ENCODE measurements at places on chromosomes 16 and 17.

GRCh38 chr17:2703181-2703580 lies 8.4 kb downstream of the CLUH start:
- no peak for DNase-seq

DNA sequence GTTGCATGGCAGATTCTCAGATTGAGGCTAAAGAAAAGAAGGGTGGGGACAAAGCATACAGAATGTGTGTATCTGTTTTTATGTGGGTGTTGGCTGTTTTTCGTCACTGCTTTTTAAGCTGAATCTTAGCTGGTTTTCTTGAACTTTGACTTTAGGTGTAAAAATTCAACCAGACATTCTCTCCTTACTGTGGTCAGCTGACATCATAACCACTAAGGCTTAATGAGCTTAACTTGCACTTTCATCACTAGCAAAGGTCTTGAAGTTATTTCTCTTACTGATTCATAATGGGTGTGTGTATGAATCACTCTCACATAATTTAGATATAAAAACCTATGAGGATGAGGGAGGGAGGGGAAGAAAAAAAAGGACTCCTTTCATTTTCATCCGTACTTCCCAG lies 4.0 kb upstream of the CDC6 start:
- no peak for DNase-seq

- DNase-seq: no peak
These were observed 110.8 kb downstream of the IRX3 start for GRCh38 chr16:54175552-54176375.

- no peak for DNase-seq
These were observed 162.4 kb downstream of the PPM1E start for GRCh38 chr17:58918072-58918471.

DNA sequence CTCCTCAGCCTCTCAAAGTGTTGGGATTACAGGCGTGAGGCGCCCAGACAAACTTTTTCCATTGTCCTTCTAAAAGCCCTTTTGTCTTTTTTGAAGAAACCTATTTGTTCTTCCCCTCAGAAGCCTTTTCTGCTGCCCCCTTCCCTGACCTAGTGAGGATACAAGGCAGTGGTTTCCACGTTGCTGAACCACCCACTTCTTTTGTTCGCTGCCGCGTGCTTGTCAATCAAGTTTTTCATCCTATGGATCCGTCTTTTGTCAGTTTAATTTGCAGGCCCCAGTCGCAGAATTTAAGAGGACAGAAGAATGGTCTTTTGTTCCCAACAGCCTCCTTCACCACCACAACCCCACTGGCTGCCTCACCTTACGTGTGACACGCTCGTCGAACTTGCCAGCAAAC lies 20.2 kb upstream of the GNG13 start:
- DNase-seq: no peak

DNA sequence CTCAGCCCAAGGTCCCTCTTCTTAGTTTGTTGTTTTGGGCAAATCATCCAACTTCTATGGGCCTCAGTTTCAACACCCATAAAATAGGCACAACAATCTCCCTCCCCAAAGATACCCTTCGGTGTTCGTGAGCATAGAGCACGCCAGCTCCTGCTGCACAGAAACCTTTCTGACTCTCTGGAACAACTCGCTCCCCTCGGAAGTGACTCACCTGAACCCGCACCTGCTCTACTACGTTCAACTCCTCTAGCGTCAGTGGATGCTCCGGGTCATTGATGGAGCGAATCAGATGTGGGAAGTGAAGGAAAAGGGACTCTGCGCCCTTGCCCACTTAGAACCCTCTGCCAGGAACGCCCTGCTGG lies 445 bp downstream of the CIAO2B start:
- DNase-seq: no peak

GRCh38 chr16:9049241-9049640 lies 42.2 kb upstream of the HAPSTR1 start:
- no peak for DNase-seq

DNA sequence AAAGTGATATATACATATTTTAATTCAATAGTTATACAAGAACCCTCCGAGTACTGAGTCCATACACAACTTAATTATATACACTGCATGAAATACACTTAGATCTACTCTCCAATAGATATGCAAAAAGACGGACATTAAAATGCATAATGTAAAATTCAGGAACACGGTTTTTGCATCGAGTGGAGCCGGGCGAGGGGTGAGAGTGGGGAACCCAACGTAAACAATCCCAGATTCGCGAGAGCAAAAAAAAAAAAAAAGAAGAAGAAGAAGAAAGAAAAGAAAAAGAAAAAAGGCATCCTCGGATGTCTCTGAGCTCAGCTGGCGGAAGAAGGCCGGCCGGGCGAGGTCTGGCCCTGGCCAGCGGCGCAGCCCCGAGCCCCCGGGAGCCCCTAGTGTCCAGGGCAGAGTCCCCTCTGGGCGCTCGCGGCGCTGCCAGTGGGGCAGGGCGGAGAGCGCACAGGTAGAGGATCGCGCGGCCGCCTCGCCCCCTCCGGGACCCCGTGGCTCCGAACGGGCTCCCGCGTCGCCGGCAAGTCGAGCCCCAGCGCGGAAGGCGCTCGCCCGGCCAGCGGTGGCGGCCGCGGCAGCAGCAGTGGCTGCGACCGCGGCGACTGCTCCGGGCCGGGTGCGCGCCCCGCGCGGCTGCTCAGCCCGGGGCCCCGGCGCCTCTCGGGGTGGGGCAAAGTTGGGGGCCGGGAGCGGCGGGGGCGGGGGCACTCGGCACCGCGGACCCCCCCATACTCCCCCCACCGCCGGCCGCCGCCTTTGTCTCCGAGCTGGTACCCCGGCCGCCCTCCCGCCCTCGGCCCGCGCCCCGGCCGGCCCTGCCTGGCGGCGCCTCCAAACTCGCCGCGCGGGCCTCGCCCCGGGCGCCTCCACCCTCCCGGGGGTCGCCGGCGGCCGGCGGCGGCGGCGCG lies 9.6 kb upstream of the ZFHX3 start:
- DNase-seq: no peak

GRCh38 chr17:16001226-16001897 lies 1.7 kb downstream of the TTC19 start:
- DNase-seq: no peak

GRCh38 chr16:11211061-11211976 lies 44.7 kb downstream of the SOCS1 start:
- DNase-seq: no peak

- DNase-seq: no peak
These were observed 20.4 kb upstream of the TRIM25 start for GRCh38 chr17:56934280-56934679.

DNA sequence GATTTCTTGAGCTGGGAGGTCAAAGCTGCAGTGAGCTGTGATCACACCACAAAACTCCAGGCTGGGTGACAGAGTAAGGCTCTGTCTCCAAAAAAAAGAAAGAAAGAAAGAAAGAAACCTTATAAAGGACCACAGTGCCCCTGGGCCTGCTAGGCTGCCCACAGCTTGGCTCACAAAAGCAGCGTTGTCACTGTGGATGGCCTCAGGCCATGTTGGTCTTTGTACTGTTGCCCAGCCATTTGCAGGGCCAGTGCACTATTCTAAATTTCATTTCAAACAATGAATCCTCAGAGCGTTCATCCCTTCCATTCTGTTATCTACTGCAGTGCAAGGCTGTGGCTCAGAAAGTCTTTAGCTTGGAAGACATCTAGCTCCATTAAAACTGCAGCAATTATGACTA lies 208.4 kb downstream of the SLC39A11 start:
- no peak for DNase-seq

- no peak for DNase-seq
These were observed 368.1 kb upstream of the EEF2KMT start for GRCh38 chr16:5465714-5466113.

GRCh38 chr16:19116711-19117449 lies 3.1 kb downstream of the ITPRIPL2 start:
- DNase-seq: no peak

DNA sequence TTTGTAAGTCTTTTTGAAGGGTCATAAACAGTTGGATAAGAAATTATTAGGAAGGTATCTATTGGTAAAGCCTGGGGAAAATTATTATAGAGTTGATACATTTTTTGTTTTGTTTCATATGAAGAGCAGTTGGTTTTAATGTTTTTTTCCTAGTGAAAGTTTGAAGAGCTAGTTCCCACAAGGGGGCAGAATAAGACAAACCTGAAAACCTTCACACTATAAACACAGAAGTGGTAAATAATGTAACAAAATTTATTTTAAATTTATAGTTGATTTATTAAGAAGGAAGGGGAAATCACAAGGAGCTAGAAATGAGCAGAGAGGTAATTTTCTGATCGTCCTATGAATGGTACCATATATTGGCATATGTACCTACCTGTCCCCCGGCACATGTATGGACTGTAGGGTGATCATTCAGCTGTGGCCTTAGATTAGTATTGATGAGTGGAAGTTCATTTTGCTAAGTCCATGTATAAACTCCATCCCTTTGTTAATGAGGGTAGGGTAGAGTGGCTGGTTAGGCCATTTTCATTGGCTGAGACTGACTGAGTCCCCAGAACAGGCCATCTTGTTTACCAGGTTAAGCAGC lies 116.3 kb downstream of the TANC2 start:
- DNase-seq: no peak

GRCh38 chr16:65700596-65700995 lies 578.7 kb upstream of the CDH11 start:
- no peak for DNase-seq

DNA sequence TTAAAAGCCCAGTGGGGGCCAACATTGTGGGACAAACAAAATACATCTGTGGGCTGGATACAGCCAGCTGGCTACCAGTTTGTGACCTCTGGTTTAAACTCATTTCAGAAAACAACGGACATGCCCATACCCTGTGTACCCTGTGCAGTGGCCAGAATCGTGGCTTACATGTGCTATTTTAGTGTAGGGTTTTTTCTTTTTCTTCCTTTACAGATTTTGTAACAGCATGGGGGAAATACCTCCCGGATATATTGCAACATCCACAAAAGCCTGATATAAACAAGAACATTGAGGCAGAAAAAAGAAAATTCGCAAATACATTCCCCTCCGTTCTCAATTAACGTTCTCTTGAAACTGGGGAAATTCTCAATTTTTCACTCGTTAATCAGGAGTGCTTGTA lies 7.3 kb downstream of the HS3ST4 start:
- DNase-seq: no peak

DNA sequence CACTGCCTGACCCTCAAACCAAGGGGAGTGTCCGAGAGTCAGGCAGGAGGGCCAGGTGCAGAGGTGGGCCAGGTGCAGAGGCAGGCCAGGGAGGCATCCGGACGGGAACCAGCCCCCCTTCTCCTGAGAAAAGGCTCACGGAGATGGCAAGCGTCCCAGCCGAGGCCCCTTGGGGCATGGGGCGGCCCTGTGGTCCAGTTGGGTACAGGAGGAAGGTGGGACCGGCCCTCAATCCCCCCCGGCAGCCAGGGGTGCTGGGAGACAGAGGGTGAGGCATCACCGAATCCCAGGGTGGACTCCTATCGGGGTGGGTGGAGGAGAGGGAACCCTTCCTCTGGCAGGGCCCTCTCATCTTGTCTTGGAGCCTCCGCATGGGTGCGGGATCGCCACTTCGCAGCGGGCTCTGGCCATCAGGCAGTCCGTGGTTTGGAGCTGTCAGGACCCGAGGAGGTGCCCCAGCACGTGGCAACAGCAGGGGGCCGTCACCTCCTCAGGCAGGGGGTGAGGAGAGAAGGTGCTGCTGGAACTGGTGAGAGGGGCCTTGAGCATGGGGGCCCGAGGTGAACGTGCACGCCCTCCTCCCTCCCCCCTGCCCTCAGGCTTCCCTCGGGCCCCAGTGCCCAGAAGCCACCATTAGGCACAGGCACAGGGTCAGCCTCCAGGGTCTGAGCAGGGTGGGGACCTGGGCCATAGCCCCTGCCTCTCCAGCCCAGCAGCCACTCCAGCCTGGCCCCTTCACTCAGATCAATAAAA lies 38.7 kb upstream of the SLC38A10 start:
- no peak for DNase-seq

DNA sequence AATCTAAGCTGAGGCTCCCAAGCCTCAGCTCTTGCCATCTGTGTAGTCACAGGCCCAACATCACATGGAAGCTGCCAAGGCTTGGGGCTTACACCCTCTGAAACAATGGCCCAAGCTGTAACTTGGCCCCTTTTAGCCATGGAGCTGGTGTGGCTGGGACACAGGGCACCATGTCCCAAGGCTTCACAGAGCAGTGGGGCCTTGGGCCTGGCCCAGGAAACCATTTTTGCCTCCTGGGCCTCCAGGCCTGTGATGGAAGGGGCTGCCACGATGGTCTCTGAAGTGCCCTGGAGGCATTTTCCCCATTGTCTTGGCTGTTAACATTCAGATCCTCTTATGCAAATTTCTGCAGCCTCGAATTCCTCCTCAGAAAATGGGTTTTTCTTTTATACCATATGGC lies 952.3 kb upstream of the GOT2 start:
- DNase-seq: no peak

- DNase-seq: no peak
These were observed 34.6 kb downstream of the PRMT7 start for GRCh38 chr16:68345351-68345810.

DNA sequence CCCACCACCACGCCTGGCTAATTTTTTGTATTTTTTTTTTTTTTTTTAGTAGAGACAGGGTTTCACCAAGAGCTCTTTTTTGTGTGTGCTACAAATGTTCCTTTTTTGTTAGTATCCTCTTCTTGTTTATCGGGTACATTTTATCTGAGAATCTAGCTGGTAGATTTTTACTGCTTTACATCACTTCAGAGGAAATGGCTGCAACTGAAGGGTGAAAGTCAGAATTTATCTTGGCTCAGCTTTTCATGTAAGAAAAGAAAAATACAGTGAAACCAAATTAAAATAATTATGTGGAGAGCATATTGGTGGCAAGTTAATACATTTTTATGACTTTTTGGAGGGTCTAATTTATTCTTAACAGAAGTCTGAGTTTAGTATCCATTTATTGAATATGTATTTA lies 26.0 kb downstream of the CBFB start:
- no peak for DNase-seq

- no peak for DNase-seq
These were observed 73.9 kb upstream of the KIFC3 start for GRCh38 chr16:57876210-57876609.

DNA sequence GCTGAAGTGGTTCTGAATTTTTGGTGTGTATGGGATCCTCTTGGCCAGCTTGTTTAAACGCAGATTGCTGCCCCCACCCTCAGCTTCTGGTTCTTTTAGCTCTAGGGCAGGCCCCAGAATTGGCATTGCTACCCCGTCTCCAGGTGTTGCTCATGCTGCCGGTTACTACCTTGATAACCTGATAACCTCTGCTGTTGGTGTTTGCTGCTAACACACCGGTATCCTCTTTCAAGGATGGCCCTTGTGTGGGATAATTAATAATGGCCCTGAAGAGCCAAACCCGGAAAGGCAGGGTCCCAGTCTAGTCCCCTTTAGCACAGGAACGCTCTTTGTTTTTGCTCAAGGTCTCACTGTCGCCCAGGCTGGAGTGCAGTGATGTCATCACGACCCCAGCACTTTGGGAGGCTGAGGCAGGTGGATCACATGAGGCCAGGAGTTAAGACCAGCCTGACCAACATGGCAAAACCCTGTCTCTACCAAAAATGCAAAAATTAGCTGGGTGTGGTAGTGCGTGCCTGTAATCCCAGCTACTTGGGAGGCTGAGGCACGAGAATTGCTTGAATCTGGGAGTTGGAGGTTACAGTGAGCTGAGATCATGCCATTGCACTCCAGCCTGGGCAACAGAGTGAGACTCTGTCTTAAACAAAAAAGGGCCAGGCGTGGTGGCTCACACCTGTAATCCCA lies 1.3 kb upstream of the ST3GAL2 start:
- DNase-seq: no peak

- no peak for DNase-seq
These were observed 23.3 kb downstream of the CNP start for GRCh38 chr17:41989702-41990419.

- no peak for DNase-seq
These were observed 208.9 kb downstream of the CDH13 start for GRCh38 chr16:82835487-82836155.

GRCh38 chr16:89266521-89267134 lies 49.1 kb downstream of the ZNF778 start:
- DNase-seq: no peak

- DNase-seq: no peak
These were observed 70.3 kb downstream of the CREBBP start for GRCh38 chr16:3810198-3810664.

All from omental fat pad (tissue), 4 donors.